ENCODE measurements at places on chromosomes 4 and X.

DNA sequence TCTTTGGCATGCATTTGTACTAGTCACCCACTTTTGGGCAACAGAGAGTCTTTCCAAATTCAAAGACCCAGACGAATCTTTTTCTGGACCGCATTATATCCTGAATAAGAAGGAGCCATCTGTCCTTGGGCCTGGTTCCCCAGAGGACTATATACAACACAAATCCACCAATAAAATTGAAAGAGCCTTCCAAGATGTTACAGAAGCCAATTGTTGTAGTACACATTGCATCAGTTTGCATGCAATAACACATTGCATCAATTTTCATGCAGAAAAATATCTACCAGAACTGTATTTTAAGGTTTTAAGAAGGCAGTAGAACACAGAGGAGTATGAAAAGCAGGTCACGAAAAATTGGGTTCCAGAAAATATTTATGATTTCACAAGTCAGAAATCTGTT is 203.2 kb downstream of the HTR2C start:
- DNase-seq = no peak
- no peak overlapping the region for H3K4me3 ChIP-seq
- no peaks in the 10 kb centered on the region for H3K27me3 ChIP-seq
- H3K27ac ChIP-seq = no peak overlapping the region

- H3K36me3 ChIP-seq = peaks cover 4% of the 10 kb centered on the region
- H3K27ac ChIP-seq = no peak overlapping the region
- H3K4me1 ChIP-seq = peaks cover 9% of the 10 kb centered on the region
- DNase-seq = no peak
- no peaks in the 10 kb centered on the region for H3K27me3 ChIP-seq
These were observed 31.5 kb upstream of the PTTG2 start for GRCh38 chr4:37928426-37929416.

DNA sequence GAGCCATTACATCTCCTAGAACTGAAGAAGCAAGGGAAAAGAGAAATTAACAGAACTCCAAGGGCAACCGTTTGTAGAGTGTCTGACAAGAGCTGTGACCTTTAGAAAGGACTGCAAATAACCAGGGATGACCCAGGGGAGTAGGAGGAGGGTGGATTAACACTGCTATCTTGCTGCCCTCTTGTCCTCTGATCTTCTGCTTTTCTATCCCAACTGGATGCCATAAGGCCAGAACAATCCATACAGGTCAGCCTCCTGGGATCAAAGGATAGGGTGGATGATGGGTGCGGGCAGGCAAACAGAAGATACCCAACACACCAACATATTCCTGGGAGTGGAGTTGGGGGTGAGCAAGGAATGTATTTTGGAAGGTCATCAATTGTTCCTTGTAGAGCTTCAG is 19.8 kb upstream of the PDE5A start:
- H3K27ac ChIP-seq = no peak overlapping the region
- no peak for DNase-seq
- H3K4me3 ChIP-seq = no peak overlapping the region
- no peaks in the 10 kb centered on the region for H3K36me3 ChIP-seq
- H3K27me3 ChIP-seq = no peaks in the 10 kb centered on the region

DNA sequence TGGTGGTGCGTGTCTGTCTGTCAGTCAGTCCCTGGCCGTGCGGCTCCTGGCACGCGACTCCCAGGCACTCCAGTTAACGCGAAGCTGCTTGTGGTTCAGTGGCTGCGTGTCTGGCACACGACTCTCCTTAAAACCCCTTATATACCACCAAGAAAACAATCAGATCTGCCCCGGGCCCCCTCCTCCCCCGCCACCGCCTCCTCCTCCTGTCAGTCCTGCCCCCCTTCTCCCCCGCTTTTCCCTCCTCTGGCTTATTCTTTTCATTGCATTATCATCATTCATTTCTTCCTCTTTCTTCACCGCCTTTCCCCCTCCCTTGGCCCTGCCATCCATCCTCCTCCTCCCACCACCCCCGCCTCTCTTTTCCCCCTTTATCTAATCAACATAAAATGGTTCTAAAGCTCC is at the start of gene NEUROG2:
Gene NEUROG2, minus strand, starts transcription at position 115 of the 405 bp plus-strand sequence. CDS start 705 bp downstream, outside the sequence.
- DNase-seq = no peak
- peaks cover 60% of the 10 kb centered on the region for H3K27me3 ChIP-seq
- H3K27ac ChIP-seq = no peak within 1 kb of the TSS
- H3K4me3 ChIP-seq = peak within 1 kb of the TSS; percentile 82
- H3K4me1 ChIP-seq = peaks cover 48% of the 10 kb centered on the region
- no peaks in the 10 kb centered on the region for H3K36me3 ChIP-seq

DNA sequence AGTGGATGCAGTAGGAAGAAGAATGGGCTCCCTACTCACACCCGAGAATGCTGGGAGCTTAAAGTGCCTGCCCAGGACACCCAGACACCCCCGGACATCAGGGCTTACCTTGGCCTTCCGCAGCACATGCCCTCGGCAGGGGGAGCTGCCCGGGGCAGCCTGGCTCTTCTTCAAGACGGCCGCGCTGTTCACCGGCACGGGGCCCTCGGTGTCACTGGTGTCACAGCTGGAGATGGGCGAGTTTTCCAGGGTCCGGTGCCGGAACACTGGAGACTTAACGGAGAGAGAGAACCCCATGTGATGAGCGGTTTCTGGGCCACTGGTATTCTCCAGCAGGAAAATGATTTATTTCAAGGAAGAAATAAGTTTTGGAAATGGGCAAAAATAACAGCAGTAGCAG is 170.9 kb downstream of the AFAP1 start:
- H3K27me3 ChIP-seq = no peaks in the 10 kb centered on the region
- no peak overlapping the region for H3K27ac ChIP-seq
- no peak for DNase-seq
- H3K4me3 ChIP-seq = no peak overlapping the region
- H3K36me3 ChIP-seq = peaks cover 32% of the 10 kb centered on the region
- peaks cover 19% of the 10 kb centered on the region for H3K4me1 ChIP-seq

DNA sequence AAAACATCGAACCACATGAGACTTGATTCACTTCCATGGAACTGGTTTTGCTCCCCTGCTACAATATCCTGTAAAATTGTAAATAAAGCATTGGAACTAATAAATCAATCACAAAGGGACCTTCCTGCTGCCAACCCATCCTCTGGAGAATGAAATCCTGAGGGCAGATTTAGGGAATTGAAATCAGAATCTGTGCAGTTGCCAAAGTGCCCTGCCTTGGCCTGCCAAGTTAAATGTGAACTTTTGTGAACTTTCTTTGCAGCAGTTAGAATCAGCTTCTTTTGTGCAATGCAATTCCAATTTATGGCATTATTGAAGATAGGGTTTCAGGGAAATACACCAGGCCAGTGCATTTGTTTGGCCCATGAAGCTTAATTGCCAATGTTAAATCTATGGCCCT is 263.1 kb downstream of the PTTG2 start:
- H3K36me3 ChIP-seq = no peaks in the 10 kb centered on the region
- H3K4me1 ChIP-seq = no peaks in the 10 kb centered on the region
- DNase-seq = no peak
- no peak overlapping the region for H3K27ac ChIP-seq
- no peaks in the 10 kb centered on the region for H3K27me3 ChIP-seq

- no peak overlapping the region for H3K27ac ChIP-seq
- H3K4me1 ChIP-seq = no peaks in the 10 kb centered on the region
- no peak overlapping the region for H3K4me3 ChIP-seq
- no peaks in the 10 kb centered on the region for H3K27me3 ChIP-seq
- H3K36me3 ChIP-seq = no peaks in the 10 kb centered on the region
- DNase-seq = no peak
These were observed 206.3 kb upstream of the LCORL start for GRCh38 chr4:18227880-18228279.

GRCh38 chrX:29671421-29671820 is 543.9 kb upstream of the MAGEB2 start:
- no peaks in the 10 kb centered on the region for H3K27me3 ChIP-seq
- H3K27ac ChIP-seq = no peak overlapping the region
- no peak for DNase-seq

- no peaks in the 10 kb centered on the region for H3K27me3 ChIP-seq
- no peaks in the 10 kb centered on the region for H3K36me3 ChIP-seq
- H3K27ac ChIP-seq = no peak overlapping the region
- no peaks in the 10 kb centered on the region for H3K4me1 ChIP-seq
These were observed 103.6 kb downstream of the RTL3 start for GRCh38 chrX:78555401-78555980.

DNA sequence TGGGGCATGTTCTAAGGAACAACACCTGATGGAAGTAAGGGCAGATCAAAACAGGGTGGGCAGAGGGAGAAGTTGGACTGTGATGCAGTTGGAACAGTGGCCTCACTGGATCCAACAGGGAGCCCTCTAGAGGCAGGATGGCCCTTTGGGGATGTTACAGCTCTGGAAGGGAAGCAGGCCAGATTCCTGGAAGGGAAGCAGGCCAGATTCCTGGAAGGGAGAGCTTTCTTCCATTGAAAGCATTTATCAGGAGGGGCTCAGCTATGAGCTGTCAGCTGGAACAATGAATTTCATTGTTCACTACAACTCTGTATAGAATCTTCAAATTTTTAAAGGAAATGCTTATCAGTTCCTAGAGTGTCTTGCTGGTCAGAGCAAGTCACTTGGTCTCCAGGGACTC is 17.7 kb downstream of the IL15 start:
- no peaks in the 10 kb centered on the region for H3K36me3 ChIP-seq
- H3K27ac ChIP-seq = no peak overlapping the region
- no peak overlapping the region for H3K4me3 ChIP-seq
- H3K27me3 ChIP-seq = no peaks in the 10 kb centered on the region

DNA sequence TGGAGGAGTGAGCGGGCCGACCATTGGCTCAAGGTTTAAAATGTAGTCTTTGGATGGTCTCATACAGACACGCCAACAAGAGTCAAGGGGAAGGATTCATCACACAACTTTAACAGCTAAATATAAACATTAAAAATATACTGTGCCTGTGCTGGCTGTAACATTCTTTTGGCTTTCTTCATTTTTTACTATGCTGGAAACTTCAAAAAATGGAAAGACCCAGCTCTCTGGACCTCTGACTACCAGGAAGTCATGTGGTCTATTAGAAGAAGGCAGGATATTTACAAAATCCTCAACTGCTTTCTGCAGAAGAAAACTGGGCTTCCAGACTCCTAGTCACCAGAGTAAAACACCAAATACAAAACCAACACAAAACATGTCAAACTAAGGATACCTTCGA is 49.8 kb upstream of the KLF3 start:
- H3K4me1 ChIP-seq = peaks cover 5% of the 10 kb centered on the region
- no peaks in the 10 kb centered on the region for H3K36me3 ChIP-seq
- no peaks in the 10 kb centered on the region for H3K27me3 ChIP-seq
- H3K27ac ChIP-seq = no peak overlapping the region
- DNase-seq = no peak

DNA sequence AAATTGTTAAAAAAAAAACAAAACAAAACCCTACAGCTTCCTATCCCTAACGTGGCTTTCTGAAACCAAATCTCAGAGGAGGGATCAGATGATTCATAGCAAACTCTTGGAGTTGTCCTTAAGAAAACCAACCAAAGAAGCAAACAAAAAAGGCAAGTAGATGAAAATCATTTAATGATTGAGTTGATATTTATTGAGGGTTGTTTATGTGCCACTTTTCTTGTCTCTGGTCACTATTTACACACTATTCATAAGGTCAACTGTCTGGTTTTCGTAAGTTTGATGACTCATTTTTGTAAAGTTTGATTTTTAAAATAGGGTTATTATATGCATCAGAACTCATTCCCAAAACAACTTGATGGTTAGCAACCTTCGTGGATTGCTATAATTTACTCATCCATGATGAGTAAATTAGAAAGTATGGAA is 133.4 kb downstream of the UNC5C start:
- no peaks in the 10 kb centered on the region for H3K27me3 ChIP-seq
- DNase-seq = no peak
- H3K27ac ChIP-seq = no peak overlapping the region
- no peaks in the 10 kb centered on the region for H3K4me1 ChIP-seq
- H3K36me3 ChIP-seq = no peaks in the 10 kb centered on the region
- H3K4me3 ChIP-seq = no peak overlapping the region

Measured in T-cell (primary cell).